CD4-positive, alpha-beta T cell treated with Interleukin-1 beta for 1 hour (primary cell): ENCODE measurements at places on chromosomes 3 and 15.

DNA sequence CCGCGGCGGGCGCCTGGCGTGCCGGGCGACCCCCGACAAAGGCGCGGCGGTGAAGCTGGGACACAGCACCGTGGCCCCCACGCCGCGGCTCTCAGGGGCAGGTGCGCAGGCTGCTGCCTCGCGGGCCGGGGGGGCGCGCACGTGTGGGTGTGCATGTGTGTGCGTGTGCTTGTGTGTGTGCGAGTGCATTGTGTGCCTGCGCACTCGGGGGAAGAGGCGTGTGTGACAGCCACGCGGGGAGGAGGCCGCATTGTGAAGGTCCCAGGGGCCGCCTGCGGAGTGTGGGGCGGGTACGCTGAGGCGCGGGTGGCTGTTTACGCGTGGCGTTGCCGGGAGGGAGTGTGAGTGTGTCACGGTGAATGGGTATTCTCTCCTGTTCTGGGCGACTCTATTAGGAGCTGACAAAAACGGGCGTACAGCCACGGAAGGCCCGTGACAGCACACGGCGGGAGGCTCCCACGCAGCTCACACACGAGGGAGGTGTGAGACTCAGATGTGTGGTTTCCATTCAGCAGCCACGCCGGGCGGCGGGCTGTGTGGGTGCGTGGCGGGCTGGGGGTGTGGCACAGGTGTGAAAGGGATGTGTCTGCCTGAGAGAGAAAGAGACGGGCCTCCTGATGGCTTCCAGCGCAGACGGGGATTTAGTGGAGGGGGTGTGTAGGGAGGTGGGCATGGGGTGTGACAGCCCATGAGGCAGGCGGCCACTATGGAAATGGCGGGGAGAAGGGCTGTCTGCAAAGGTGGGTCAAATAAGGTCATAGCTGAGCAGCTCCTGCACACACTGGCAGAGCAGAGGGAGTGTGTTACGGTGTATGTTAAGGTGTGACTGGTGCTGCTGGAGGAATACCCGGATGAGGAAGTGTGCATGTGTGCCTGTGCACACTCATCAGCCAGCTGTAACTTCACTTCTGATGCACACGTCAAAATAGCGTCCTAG, 750 bp downstream of the PODXL2 start:
- peak; percentile 41 for DNase-seq

DNA sequence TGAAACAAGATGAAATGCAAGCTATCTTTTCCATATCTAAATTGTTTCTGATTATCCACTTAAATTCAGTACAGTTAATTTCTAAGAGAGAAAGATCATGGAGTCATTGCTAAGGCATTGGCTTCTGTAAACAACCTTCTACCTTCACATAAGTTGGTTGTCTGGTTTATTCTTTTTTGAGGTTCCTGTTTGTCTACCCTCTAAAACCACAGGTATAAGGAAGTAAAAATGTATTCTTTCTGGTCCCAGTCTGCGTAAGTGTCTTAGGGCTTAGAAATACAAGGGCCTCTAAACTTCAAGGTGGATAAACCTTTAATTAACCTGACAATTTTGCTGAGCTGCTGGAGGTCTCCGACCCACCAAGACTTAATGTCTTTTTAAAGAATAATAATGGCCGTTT, 3.6 kb upstream of the ATOSA start:
- no peak for DNase-seq

DNA sequence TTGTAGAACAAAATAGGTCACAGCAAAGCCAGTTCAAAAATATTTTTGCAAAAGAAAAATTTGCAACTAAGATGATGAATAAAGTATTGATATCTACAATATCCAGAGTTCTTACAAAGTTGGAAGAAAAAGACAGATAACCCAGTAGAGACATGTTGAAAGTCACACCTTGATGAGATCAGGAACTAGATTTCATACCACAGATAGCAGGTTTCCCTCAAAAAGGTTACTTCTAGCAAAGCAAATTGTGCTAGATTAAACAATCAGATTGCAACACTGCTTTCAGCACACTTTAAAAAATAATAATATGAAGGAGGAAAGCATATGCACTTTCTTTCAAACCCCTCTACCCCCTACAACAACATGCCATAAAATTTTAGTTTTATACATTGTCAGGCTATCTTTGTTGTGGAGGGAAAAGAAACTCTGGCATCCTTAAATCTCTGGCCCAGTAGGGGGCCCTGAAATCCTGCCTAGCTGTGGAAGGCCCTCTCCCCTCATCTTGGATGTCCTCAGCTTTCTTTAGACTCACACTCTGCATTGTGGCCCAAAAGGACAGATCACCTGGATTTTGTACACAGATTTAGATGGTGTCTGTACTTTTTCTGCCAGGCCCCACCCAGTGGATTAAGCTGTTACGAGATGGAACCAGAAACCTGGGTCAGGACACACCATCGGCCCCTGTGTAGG, 50.9 kb downstream of the CCR3 start:
- no peak for DNase-seq

DNA sequence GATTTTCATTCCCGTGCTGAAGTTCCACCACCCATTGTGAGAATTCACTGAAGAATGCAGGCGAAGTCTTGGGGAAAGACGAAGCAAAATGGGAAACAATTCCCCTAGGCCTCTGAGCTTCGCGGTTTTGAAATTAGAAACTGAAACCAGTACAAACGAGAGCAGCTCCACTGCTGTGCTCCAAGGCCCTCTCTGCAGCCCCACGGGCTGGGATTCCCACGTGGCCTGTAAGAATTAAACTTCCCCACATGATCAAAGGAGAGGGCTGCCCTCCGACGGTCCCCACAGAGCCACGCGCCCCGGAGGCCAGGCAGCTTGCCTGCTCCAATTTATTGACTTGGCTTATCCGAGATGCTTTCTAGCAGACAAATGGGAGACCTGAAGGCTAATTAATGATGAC, 144.0 kb downstream of the GREM1 start:
- DNase-seq: no peak

DNA sequence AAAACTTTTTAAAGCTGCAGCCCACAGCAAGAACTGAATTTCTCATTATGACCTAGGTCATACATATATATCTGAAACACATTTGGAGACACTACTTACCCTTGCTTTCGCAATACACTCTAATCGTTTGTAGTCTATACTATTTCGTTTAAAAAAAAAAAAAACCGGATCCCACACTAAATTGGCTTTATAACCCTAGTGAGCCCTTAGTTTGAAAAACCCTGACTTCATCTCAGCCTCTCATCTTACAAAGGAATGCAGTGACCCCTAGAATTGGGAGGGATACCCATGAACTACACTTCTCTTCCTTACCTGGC, 4.2 kb downstream of the RARRES1 start:
- no peak for DNase-seq

DNA sequence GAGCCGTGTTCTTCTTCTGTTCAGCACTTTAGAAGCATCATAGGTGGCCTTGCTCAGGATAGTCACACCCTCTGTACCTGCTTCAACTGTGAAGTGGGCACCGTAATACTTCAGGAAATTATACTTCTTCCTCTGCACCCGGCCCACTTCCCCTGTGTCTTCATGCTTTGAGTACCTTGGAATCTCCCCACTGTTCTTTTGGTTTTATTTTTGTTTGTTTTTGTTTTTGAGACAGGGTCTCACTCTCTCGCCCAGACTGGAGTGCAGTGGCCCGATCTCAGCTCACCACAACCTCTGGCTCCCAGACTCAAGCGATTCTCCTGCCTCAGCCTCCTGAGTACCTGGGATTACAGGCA, 1.7 kb downstream of the P2RY14 start:
- DNase-seq: peak; percentile 74

DNA sequence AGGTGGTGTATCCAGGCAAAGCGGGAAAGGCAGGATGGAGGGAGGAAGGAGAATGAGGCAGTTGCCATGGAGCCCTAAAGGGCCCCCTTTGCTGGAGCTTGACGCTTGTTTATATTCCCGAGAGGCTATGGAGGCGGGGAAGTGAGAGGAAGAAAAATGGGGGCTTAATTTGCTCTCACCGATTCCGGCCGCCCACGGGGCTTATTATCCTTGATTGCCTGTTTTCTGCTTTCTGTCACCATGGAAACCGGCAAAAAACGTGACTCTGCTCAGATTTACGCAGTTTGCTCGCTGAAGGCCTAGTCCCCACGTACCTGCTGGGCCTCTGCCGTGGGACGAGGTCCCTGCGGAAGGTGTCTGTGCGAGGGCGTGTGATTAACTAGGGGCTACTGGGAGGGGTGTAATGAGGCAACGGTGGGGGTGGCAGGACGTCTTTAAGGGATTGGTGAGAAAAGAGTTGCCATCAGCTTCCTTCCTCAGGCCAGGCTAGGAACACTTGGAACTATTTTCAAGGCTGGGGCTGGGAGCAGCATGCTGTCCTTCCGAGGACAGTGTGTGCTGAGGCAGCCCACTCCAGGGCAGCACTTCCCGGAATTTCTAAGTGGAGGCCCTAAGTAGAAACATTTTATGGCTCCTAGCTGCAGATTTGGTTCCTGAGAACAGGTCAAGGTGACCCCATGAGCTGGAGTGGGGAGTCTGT, 110.8 kb upstream of the NDN start:
- DNase-seq: no peak

DNA sequence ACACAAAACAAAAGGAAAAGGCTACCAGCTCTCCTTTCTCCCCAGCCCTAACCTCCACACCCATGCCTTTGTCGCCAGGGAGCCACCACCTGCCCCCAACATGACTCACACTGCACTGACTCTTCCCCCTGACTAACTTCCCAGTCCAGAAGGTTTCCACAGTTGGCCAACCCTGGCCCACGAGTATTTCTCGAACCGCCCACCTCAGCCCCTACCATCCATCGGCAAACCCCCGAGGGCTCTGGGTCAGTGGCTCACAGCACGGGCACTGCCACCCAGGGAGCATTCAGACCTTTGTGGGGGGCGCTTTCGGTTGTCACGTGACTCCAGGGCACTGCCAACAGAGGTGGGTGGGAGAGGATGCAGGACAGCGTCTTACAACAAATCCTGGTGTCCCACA, 152.3 kb downstream of the LRRC28 start:
- DNase-seq: no peak

- DNase-seq: no peak
Measured at GRCh38 chr15:29750754-29751153, 71.5 kb downstream of the TJP1 start.
